ENCODE measurements at places on chromosomes 2 and 18. TPM values are rescaled to one million over a fixed set of nuclear protein-coding genes. Genes with fewer than 3 reads are reported as not detected.

GRCh38 chr2:199019898-199020507 is 437.7 kb downstream of the SATB2 start:
- no peak for DNase-seq

- no peak for DNase-seq
These were observed 219.6 kb downstream of the PDE1A start for GRCh38 chr2:182207049-182207746.

DNA sequence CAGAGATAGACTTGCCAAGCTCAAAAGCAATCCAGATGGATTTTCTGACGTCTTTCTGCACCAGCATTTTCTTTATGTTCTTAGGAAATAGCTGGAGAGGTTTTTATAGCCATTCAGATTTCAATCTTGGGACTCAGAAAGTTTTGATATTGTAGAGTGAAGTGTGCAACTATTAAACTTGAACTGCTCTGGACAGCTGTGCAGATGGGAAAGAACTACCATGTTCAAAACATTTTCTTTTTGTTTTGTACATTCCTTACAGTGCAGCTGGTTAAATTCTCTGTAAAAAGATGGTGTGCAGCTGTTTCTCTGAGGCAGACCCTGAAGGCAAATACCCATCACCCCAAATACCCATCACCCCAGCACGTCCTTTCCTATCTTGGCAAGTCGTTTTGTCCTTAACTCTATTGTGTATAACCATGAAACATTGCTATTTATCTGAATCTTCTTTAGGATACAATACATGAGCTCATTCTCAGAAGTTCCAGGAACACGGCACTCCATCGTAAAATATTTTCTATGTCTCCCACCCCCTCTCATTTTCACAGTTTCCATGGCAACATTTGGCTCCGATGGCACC is 38.8 kb downstream of the AQP4 start:
- no peak for DNase-seq

GRCh38 chr2:14628901-14629300 is 3.6 kb upstream of the LRATD1 start:
- DNase-seq = no peak

GRCh38 chr2:109229094-109229675 is 100.2 kb downstream of the SH3RF3 start:
- no peak for DNase-seq

Gene USP14
- 95.3 TPM for total RNA-seq

DNA sequence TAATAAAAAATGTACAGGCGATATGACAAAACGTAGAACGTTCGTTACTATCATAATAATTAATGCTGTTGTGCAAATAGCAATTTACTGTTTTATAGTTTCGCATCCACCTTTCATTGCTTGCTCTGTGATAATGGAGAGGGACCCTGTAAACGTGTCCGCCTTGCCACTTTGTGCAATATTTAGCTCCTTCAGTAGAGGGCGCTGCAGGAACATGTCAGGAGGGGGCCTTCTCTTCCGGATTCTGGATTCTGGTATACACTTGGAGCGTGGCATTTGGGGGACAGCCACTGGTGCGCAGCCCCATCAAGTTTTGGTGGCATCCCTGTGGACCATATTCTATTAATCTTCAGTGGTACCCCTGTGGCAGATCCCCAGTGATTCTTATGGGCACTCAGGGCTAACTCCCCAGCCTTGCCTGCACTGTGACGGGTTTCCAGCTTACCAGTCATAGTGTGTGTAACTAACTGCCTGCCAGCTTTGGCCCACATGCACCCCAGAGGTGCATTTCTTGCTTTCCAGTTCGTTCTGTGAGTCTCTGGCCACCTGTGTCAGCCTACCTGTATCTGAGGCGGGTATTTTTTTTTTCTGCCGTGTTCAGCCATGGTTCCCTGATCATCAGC is 140.3 kb downstream of the CYRIA start:
- DNase-seq = no peak

GRCh38 chr2:117679952-117680351 is 134.5 kb upstream of the DDX18 start:
- no peak for DNase-seq

Gene FAM168B
- 79.0 TPM for total RNA-seq

Gene SIX3
- not detected for total RNA-seq

- no peak for DNase-seq
These were observed 26.6 kb downstream of the LPIN2 start for GRCh38 chr18:2986150-2986865.

DNA sequence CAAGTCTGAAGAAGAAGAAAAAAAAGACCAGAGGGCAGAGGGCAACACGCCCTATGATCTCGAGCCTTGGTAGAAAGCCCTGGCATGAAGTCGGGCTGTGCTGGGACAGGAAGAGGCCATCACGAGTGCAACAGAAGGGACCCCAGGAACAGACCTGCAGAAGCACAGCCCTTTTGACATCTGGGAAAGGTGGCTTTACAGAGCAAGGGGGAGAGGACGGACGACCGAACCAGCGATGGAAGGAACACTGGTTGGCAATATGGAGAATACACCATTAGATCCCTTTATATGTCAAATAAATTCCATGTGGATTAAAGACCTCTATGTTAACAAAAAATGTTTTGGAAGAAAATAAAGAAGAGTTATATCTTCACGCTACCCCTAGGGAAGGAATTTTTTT is 10.7 kb downstream of the KIF1A start:
- DNase-seq = no peak

DNA sequence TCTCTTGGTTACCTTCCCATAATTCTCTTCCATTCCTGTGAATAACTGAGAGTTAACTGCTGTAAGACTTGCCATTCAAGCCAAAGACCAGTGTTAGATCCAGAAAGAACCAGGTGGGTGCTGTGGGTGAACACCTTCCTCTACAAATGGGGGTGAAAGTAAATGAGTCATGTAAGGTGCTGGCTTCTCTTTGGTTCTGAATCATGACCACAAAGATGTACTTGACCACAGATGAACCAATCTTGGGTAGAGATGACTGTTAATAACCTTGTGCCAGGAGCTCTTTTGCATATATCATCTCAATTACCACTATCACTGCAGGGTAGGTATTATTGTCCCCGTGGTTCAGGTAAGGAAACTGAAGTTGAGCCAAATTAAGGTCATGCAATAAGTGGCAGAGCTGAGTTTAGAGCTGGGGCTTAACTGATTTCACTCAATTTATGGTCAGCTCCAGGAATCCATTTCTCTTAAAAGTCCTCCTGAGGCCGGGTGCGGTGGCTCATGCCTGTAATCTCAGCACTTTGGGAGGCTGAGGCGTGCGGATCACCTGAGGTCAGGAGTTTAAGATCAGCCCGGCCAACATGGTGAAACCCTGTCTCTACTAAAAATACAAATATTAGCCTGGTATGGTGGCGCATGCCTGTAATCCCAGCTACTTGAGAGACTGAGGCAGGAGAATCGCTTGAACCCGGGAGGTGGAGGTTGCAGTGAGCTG is 244.9 kb upstream of the CXCR4 start:
- no peak for DNase-seq

- DNase-seq = no peak
These were observed 17.5 kb upstream of the SULT1C3 start for GRCh38 chr2:108222261-108222660.

DNA sequence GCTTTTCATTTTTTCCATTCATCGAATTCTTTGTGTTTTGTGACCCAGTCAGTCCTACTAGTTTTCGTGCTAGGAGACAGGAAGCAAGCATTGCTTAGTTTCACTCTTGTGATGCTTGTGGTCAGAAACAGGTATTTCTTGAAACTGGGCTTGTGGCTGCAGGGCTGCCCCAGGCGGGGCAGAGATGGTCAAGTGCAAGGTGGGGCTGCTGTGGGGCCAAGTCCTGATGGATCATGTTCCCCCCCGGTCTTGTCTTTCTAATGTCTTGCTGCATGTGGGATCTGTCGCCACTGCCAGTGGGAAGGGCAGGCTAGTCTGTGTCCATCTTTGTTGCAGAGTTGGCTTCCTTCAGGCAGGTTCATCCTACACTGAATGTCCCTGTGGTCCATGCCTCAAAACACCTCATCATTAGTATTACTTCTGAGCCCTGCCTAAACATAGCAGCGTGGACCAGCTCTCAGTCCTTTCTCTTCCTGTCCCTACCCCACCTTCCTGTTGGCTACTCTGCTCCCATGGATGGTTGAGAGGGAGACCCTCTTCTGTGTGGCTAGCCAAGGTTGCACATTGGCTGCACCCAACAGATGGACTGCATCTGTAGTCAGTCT is 38.7 kb downstream of the INPP4A start:
- DNase-seq = no peak

- no peak for DNase-seq
These were observed 40.3 kb downstream of the TNFRSF11A start for GRCh38 chr18:62365420-62365819.

DNA sequence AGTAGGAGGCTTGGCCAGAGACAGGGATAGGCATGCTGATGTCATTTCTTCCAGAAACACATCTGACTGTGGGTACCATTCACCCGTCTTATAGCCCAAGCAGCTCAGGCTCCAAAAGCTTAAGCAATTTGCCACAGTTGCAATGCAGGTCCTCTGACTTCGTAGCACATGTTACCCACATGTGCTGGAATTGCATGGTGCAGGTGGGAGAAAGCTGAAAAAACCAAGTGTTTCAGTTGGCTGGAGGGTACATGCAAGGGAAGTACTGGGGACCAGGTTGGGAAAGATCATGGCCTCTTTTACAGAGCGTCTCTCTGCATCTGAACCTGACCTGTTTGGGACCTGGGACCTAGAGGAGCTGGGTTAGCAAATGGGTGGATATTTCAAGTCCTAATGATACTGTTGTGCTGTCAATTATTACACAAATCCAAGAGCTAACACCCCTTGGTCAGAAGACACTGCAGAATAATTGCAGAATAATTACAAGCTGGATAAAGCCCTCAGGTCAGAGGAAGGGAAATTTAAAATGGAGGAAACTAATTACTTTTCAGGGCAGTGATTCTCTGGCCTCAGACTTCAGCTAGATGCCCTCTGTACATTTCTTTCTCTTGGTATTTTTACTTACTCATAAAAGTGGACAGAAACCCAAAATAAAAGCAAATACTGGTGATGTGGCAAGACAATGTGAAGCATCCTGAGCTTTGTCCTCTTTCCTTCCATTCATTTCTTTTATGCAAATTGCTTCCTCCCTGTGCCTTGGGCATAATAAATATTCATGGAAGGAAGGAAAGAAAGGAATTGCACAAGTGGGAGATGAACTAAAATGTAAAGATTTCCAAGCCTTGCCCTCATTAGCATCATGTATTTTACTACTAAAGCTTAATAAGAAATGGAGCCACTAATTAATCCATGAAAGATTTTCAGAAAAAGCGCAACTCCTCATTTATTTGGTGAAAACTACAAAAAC is 45.6 kb upstream of the TTC39C start:
- DNase-seq = no peak

- DNase-seq = no peak
These were observed 72.6 kb upstream of the ZNF532 start for GRCh38 chr18:58792086-58792485.

DNA sequence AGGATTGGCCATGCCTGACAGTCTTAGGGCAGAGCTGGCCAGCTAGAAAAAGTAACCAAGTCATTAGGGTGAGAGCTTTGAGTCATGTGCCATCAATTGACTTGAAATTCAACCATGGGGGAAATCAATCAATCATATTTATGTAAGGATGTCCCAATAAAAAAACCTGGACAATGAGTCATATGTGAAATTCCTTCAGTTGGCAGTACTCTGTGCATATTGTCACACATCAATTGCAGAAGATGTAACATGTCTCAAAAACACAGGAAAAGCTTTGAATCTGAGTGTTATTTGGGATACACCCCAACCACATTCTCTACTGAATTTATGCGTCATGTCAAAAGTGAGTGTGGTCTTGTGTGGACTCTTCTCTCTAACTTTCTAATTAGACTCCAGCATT is 1004.1 kb upstream of the NRXN1 start:
- DNase-seq = no peak

DNA sequence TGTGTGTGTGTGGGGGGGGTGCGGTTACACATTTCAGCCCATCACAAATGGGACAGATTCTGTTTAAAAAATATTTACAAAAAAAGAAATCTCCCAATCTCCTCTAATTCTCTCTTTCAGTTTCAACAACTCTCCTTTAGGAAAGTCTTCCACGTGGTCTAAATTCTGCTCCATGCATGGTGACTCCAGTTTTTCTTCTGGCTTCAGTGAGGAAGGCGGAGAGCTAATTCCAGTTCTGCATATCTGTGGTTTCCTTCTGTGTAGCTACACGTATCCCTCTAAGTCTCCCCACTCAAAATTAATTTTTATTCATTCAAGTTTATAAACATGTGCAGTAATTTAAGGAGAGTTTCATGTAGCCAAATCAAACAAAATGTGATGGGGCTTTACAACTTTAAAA is 111.6 kb downstream of the SLC4A3 start:
- no peak for DNase-seq

Gene POMC
- 5.9 TPM for total RNA-seq

DNA sequence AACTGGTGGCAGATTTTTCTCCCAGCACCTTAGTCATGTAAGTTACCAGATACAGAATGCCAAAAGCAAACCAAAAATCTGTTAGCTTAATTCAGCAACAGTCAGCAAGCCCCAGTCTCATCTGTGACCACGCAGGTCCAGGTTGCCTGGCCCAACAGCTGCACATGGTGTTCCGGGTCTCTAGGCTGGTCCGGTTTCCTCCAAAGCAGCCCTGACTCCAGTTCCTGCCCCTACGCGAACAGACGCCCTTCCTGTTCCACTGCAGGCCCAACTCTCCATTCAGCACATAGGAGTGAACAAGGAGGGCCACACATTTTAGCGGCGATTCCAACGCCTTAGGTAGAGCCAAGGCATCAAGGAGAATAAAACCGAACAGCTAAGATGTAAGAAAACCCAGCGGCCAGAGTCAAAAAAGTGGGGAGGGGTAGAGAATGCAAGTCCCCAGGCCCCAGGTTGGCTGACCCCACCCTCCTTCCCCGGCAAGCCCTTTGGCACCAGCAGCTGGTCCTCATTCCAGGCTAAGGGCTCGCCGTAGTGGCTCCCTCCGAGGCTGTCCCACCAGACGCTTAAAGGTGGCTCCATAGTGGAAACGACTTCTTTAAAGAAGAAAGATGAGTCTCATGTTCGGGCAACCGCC is 1.5 kb downstream of the STK25 start:
- no peak for DNase-seq

- no peak for DNase-seq
These were observed 9.7 kb downstream of the CCT4 start for GRCh38 chr2:61878761-61879160.
